ENCODE measurements at places on chromosomes 12 and 14.

DNA sequence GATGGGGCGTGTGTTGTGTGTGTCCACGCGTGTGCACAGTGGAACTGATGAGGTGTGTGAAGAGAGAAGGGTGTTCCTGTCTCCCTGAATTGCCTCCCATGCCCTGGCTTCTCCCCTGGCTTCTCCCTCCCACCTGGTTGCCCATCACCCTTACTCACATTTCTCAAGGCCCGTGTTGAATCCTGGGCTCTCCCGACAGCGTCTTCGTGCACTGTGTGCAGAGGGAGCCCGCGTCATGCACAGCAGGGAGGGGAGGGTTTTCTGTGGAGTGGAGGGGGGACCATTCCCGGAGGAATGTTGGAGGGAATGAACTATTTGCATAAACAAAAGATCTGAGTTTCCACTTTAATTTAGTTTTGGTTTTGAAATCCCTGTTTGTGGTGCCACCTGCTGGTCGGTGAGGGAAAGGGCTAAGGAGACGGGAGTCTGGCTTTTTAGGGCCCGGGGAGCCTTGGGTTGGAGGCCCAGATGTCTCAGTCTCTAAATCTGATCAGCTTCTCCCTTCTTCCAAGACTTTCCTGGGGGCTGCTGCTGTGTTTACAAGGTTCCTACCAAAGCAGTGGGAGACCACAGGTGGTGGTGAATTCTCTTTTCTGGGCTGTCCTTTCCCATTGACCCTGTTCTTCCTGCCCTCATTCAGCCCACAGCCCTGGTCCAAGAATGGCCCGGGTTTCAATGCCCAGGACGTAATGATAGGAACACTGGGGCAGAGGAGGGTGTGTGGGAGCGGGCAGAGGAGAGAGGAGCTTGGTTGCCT is at the start of gene C1R:
Gene C1R, minus strand, starts transcription at position 217 of the 757 bp plus-strand sequence. Its CDS starts 57 bp downstream, at position 160.
- DNase-seq, result peak; percentile 39

- no peak for DNase-seq
These were observed 5.6 kb downstream of the TBPL2 start for GRCh38 chr14:55434805-55435174.

DNA sequence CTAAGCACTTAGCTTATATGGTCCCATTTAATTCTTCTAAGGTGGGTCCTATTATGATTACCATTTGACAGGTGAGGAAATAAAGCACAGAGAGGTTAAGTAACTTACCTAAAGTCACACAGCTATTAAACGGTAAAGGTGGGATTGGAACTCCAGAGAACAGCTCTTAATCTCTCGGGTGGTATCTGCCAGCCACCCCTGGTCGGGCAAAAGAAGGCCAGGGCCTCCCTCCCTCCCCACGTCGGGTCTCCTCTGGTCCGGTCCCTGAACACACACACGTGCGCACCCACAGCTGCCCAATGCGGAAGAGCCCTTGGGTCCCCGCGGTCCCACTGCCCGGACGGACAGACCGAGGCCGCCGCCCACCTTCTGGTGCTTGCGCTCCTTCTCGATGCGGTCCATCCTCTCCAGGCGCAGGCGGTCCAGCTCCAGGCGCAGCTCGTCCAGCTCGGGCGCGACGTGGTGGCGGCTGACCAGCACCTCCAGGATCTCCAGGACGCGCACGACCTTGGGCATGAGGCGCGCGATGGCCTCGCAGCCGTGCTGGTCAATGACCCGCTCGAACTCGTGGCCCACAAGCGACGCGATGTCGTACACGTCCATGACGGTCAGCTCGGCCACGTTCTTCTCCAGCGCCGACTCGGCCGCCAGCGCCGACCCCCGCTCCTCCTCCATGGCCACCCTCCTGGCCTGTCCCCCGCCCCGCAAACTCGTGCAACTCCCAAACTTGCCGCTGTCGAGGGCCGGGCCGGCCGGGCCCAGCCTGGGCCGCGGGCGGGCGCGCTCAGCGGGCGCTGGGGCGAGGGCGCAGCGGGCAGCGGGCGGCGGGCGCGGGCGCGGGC is 490 bp downstream of the RILPL1 start:
- DNase-seq, result peak; percentile 22

GRCh38 chr14:59582161-59582560 is 5.5 kb upstream of the CCDC175 start:
- no peak for DNase-seq

- DNase-seq, result no peak
These were observed 39.8 kb downstream of the ELK3 start for GRCh38 chr12:96233939-96234461.

DNA sequence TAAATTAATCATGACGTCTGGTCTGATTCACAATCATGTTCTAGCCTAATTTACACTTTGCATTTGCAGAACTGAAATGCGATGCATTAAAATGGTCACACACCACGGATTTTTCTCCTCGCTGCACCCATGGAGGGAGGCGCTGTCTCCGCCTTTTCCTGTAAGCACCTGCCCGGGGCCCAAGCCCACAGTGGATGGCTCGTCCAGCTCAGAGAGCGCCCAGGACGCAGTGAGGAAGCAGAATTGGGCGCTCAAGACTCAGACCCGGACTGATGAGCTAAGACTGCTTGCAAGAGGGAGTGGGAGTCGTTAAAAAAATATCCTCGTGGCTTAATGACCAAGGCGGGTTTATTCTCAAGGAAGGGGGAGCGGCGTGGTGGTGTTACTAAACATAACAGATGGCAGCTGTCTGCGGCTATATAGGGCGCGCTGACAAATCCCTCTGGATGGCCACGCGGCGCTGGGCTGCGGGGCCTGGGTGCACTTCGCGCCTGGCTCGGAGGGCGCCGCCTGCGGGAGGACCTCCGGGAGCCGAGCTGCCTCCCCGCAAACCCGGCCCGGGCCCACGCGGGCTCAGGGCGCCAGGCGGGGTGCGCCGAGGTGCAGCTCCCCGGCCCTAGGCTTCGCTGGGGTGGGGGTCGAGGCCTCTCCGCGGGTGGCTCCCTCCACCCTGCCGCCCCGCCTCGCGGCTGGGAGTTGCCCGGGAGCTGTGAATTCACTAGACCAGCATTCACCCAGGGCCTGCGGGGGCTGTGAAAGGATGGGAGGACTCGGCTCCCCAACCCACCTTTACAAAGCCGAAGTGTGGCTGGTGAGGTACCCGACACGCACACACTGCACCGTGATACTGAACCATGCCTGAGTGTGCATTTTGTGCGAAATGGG is 78.7 kb downstream of the PPM1A start:
- no peak for DNase-seq

Measured in foreskin keratinocyte (primary cell).